ENCODE measurements at places on chromosomes 11 and 22. TPM values are rescaled to one million over a fixed set of nuclear protein-coding genes. Genes with fewer than 3 reads are reported as not detected.
A peak's percentile ranks its signal among the peaks of the same experiment; 100 is the strongest.

OR5D18 gene
- not detected for total RNA-seq

TUBA8 gene
- total RNA-seq: 6.7 TPM

DNA sequence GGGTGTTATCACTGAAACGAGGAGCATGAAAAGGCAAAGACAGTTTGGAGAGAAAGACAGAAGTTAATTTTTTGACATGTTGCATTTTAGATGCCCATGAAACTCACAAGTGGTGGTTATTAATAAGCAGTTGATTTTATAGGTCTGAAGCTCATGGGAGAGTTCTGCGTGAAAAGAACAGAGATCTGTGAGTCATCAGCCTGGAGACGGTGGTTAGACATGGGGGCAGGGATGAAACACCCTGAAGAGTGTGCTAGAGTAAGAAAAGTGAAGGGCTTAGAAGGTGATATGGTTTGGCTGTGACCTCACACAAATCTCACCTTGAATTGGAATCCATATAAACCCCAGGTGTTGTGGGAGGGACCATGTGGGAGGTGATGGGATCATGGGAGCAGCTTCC is 289.1 kb upstream of the ISX start:
- no peak for DNase-seq
- no peaks in the 10 kb centered on the region for H3K4me1 ChIP-seq
- no peaks in the 10 kb centered on the region for H3K36me3 ChIP-seq
- no peaks in the 10 kb centered on the region for H3K27me3 ChIP-seq

DNA sequence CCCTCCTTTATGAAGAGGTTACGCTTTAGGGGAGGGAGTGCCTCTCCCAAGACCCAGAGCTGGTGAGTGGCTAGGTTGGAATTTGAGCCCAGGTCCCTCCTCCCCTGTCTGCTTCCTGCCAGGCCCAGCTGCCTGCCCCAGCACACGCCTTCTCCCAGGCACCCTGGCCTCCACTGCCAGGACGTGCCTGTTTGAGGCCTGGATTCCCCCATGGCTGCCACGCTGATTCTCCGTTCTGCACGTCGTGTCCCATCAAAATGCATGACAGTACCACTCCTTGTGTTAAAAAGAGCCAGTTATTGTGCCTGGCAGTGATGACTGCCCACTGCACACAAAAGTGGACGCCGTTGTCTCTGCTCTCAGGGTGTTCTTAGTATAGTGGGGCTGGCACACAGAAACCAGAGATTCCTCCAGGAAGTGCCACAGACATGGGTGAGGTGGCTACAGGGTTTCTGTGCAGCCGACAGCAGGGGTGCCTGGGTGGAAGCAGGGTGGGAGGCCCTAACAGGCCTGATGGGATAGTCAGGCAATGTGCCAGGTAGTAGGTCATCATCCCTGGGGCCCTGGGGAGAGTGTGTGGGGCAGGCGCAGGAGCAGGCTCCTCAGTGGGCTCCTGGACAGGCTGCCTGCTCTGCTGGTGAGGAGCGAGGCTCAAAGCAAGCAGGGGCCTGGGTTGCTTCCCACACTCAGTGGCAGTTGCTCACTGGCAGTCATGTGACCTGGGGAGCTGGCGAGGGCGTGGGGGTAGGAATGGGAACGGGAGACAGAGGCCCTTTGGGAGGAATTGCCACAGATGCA is 24.2 kb downstream of the MED15 start:
- H3K4me1 ChIP-seq: peaks cover 32% of the 10 kb centered on the region
- DNase-seq: peak; percentile 84
- no peak overlapping the region for H3K4me3 ChIP-seq
- H3K36me3 ChIP-seq: peaks cover 5% of the 10 kb centered on the region
- H3K27ac ChIP-seq: peak overlapping the region; percentile 60
